ENCODE measurements at places on chromosomes 5 and 9.

GRCh38 chr5:6719896-6720560 lies 6.8 kb downstream of the TENT4A start:
- DNase-seq, result no peak

DNA sequence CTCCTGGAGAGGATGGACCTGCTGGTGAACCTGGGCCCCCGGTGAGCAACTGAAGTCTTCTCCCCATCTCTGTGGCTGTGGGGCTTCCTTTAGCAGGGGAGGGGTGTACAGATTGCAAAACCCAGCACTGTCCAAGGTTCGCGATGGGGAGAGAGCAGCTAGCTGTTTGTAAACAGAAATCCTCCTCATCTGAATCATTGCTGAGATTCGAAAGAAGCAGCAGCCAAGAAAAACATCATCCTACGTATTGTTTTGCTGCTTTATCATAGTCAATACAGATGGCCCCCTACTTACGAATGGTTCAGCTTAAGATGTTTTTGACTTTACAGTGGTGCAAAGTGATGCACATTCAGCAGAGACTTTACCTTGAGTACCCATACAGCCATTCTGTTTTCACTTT lies 80.0 kb upstream of the TGFBR1 start:
- no peak for DNase-seq

- DNase-seq, result no peak
Observed at GRCh38 chr5:10306806-10307205, 896 bp downstream of the CMBL start.

- no peak for DNase-seq
Observed at GRCh38 chr5:129244478-129244877, 149.9 kb downstream of the ISOC1 start.

GRCh38 chr5:136103118-136103517 lies 29.5 kb upstream of the SMAD5 start:
- DNase-seq, result no peak

GRCh38 chr5:176410486-176411180 lies 5.7 kb downstream of the CLTB start:
- no peak for DNase-seq

- DNase-seq, result no peak
Observed at GRCh38 chr5:171790408-171790807, 4.8 kb downstream of the SMIM23 start.

DNA sequence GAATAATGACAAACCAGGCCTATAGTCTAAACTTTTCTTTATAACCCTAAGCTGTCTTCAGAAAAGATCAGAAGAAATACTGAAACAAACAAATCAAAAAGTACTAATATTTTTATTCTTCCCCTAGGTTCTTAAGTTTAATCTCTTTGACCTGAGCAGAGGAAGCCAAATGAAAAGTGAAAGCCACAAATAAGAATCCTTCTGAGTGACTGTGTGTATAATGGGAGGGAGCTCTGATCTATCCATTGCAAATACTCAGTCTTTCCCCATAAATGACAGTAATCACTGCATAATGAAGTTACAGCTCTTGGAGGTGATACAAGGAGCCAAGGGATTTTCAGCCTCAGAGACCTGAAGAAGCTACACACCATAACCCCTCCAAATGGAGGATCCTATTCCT lies 126.9 kb upstream of the ATP10B start:
- no peak for DNase-seq

DNA sequence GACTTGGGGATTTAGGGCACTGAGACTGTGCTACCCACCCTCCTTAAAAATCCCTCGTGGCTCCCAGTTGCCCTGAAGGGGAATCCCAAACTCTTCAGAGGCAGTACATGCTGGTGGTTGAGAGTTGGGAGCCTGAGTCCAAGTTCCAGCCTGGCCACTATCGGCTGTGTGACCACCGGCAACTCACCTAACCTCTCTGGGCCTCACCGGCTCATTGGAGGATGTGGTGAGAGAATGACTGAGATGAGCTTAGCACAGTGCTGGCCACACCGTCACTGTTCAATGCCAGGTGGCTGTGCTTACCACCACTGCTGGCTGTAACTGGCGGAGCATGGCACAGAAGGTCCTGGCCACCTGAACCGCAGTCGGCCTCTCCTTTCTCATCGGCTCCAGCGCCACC lies 200.2 kb downstream of the C9orf50 start:
- no peak for DNase-seq

GRCh38 chr9:91047993-91048607 lies 246.5 kb downstream of the SYK start:
- peak; percentile 21 for DNase-seq

GRCh38 chr5:68452286-68452685 lies 236.7 kb downstream of the PIK3R1 start:
- no peak for DNase-seq

- no peak for DNase-seq
Observed at GRCh38 chr9:4986296-4986695, 1.2 kb downstream of the JAK2 start.

GRCh38 chr5:131297886-131298285 lies 34.0 kb downstream of the CDC42SE2 start:
- DNase-seq, result no peak

DNA sequence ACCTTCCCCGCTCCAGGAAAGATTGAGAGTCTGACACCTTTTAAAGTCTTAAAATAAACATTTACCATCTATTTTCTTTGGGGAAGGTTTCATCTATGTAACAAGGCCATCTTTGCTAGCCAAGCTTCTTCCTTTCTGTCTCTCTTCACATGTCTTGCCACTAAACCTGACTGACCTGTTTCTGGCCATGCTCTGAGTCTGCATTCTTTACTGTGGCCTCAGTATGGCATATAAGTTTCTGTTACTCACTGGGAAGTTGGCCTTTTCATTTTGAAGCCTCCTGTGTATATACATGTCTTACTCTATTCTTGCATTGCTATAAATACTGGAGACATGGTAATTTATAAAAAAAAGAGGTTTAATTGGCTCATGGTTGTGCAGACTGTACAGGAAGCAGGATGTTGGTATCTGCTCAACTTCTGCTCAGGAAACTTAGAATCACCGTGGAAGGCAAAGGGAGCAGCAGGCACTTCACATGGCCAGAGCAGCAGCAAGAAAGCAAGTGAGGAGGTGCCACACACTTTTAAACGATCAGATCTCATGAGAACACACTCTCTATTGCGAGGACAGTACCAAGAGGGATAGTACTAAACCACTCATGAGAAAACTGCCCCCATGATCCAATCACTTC lies 48.1 kb downstream of the KCNV2 start:
- DNase-seq, result no peak

- no peak for DNase-seq
Observed at GRCh38 chr9:123523001-123523400, 167.0 kb downstream of the CRB2 start.

Measured in activated CD4-positive, alpha-beta T cell treated with anti-CD3 and anti-CD28 coated beads for 4 hours (primary cell).